ENCODE measurements at places on chromosomes 6 and 20.

DNA sequence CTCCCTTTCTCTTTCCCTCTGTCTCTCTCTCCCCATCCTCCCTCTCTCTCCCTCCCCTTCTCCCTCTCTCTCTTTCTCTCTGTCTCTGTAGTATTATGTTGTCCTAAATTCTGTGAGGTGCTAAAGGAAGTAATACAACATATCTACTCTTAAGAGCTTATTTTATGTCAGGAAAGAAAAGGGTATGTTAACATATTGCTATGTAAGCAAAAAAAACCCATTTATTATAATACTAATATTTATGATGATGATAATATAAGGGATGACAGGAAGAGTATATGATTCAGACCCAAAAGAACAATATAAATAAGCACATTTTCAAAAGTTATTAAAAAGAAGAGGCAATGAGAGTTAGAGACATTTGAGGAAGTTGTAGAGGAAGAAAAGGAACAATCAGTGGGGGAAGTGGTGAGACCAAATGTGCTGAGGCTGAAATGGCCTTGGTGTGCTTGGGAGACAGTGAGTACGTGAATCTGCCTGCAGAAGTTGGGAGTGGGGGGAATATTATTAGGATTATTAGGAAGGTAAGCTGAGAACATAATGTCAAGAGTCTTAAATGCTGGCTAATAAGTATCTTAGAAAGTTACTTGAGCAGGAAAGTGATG is 303.6 kb upstream of the FERMT1 start:
- DNase-seq: no peak

DNA sequence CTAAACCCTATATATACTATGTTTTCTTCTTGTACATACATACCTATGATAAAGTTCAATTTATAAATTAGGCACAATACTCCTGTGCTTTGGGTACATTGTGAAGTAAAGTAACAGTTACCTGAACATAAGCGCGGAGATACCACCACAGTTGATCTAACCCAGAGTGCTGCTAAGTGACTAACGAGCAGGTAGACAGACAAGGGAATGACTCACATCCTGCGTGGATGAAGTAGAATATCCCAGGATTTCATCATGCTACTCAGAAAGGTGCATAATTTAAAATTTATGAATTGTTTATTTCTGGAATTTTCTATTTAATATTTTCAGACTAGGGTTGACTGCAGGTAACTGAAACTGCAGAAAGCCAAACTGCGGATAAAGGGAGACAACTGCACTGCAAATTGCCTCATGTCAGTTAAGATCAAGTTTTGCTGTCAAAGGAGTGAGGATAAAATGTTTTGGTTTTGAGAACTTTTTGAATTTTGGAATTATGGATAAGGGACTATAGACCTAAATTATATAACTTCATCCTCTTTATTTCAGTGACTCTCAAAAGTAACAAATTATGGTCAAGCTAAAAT is 14.4 kb downstream of the MKKS start:
- DNase-seq: no peak

DNA sequence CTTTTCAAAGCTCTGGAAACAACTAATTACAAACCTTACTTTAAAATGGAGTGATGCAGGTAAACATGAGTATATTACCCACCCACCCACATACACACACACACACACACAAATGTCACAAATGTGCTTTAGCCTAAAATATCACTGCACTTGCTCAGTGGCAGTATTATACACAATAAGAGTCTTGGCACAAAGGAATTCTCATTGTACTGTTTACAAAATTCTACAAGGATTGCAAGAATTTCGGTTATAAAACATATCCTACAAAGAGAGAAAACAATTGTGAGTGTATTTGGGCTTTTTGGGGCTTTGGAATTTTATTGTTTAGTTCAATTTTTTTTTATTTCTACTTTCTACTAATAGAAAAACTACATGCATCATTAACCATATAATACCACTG is 113.2 kb upstream of the BEND6 start:
- no peak for DNase-seq

DNA sequence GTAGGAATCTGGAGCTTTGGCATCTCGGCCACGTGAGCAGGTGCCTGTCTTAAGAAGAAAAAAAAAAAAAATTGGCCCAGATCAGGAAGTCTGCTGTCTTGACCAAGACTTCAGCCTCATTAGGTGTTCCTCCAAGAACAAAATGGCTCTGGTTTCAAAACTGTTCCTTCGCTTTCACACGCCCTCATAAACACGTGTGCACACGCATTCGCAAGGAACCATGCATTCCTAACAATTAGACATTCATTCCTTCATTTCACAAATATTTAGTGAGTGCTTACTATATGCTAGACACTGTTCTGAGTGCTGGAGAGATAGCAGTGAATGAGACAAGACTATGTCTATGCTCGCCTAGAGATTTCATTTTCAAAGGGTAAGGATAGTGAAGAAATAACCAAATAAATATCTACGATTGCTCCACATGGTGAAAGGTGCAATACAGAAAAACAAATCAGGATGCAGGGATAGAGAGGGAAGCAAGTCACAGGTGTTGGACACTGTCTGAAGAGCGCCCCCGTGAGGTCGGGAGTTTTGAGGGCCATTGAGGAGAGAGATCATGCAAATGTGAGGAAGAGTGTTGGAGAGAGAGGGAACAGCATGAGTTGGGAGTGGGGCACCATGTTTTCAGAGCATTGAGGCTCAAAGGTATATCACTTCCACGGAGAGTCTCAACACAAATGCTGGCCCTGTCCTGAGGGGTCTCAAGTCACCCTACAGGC is 53.3 kb downstream of the CCDC170 start:
- DNase-seq: no peak

GRCh38 chr20:1272368-1273100 is 6.4 kb downstream of the SNPH start:
- DNase-seq: no peak

DNA sequence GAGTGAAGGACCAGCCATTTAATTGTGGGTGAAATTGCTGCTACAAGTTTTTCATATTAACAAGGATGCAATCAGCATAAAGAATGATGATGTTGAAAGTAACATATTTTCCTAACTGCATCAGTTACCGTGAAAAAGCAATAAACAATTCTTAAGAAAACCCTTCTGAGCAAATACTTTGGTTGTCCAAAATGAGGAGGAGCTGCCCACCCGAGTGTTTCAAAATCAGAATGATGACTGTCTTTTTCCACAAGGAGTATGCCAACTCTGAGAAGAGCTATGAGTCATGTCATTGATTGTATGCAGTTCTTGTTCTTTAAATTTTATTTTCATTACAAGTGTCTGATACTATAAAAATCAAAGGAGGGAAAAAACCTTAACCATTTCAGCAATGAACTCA is 470.5 kb downstream of the COL12A1 start:
- no peak for DNase-seq

- no peak for DNase-seq
These were observed 116.0 kb downstream of the SYCP2 start for GRCh38 chr20:59817406-59817805.

DNA sequence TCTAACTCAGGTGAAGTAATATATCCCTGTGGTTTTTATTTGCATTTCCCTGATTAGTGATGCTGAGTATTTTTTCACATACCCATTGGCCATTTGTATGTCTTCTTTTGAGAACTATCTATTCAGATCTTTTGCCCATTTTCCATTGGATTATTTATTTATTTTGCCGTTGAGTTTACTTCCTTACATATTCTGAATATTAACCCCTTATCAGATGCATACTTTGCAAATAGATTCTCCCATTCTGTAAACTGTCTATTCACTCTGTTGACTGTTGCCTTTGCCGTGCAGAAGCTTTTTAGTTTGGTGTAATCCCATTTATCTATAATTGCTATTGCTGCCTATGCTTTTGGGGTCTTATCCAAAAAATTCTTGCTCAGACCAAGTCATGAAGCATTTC is 336.9 kb downstream of the BTBD9 start:
- no peak for DNase-seq

DNA sequence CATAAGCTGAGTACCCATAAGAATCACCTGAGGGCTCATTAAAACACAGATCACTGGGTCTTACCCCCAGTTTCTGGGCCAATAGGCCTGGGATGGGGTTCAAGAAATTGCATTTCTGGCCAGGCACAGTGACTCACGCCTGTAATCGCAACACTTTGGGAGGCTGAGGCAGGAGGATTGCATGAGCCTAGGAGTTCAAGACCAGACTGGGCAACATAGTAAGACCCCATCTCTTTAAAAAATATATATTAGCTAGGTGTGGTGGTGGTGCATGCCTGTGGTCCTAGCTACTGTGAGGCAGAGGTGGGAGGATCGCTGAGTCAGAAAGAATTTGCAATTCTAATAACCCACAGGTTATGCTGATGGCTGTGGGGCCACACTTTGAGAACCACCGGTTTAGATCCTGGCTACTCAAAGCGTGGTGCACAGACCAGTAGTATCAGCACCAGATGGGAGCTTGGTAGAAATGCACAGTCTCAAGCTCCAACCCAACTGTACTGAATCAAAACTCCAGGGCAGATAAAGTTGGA is 2.0 kb downstream of the CCM2L start:
- no peak for DNase-seq

- DNase-seq: no peak
These were observed 206.0 kb downstream of the HAO1 start for GRCh38 chr20:7734216-7734615.

GRCh38 chr6:6586671-6587526 is 1.6 kb upstream of the LY86 start:
- DNase-seq: no peak

GRCh38 chr20:19115581-19115980 is 96.9 kb upstream of the SLC24A3 start:
- DNase-seq: no peak

GRCh38 chr6:155084431-155085123 is 89.5 kb downstream of the TIAM2 start:
- no peak for DNase-seq

- peak; percentile 22 for DNase-seq
These were observed 17.6 kb downstream of the PLAGL2 start for GRCh38 chr20:32189691-32190615.

- no peak for DNase-seq
These were observed 51.5 kb upstream of the NXT1 start for GRCh38 chr20:23298926-23299672.

GRCh38 chr6:82614518-82614917 is 250.9 kb downstream of the TPBG start:
- no peak for DNase-seq

- no peak for DNase-seq
These were observed 619.0 kb downstream of the FRK start for GRCh38 chr6:115441651-115442050.

- peak; percentile 74 for DNase-seq
These were observed 19.5 kb upstream of the UBE2J1 start for GRCh38 chr6:89371849-89372505.

GRCh38 chr6:76790045-76790796 is 673.1 kb downstream of the HTR1B start:
- no peak for DNase-seq

DNA sequence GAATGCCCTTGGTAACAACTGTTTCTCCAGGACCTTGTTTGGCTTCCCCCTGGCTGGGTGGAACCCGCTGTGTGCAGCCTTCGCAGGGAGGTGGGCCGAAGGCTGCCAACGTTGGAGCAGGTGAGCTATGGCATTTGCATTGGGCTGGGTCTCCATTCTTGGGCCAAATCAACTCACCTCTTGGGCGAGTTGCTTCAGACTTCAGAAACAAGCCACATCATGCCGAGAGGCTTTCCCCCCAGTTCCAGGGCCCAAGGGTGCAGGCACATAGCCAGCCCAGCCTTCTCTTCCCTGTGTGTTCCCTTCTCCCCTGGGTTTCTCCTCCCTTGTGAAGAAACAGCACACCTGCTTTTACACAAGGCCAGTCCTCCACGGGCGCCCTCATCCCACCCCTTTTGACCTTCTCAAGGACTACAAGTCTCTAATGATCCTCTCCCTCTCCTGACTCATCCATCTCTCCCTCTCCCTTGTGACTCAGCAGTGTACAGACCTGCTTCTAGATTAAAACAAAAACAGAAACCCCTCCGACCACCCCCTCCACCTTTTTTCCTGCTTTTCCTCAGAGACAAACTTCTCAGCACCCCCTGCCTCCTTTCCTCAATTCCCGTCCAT is 41.6 kb downstream of the FAM209B start:
- DNase-seq: no peak

- no peak for DNase-seq
These were observed 413.5 kb downstream of the CDC5L start for GRCh38 chr6:44800784-44801592.

DNA sequence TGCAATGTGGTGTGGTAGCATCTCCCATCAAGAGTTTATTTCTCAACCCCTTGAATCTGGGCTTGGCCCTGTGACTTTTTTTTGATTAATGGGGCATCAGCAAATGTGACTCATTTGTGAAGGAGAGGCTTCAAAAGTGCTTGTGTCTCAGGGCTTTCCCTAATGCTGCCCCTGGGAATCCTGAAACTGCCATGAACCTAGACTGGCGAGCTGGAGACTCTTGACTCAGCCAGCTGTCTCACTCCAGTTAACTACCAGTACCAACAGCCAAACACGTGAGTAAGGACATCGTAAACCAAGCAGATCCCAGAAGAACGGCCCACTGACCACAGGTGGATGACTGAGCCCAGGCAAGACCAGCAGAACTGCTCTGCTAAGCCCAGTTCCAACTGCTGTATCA is 72.8 kb upstream of the ADTRP start:
- DNase-seq: no peak

DNA sequence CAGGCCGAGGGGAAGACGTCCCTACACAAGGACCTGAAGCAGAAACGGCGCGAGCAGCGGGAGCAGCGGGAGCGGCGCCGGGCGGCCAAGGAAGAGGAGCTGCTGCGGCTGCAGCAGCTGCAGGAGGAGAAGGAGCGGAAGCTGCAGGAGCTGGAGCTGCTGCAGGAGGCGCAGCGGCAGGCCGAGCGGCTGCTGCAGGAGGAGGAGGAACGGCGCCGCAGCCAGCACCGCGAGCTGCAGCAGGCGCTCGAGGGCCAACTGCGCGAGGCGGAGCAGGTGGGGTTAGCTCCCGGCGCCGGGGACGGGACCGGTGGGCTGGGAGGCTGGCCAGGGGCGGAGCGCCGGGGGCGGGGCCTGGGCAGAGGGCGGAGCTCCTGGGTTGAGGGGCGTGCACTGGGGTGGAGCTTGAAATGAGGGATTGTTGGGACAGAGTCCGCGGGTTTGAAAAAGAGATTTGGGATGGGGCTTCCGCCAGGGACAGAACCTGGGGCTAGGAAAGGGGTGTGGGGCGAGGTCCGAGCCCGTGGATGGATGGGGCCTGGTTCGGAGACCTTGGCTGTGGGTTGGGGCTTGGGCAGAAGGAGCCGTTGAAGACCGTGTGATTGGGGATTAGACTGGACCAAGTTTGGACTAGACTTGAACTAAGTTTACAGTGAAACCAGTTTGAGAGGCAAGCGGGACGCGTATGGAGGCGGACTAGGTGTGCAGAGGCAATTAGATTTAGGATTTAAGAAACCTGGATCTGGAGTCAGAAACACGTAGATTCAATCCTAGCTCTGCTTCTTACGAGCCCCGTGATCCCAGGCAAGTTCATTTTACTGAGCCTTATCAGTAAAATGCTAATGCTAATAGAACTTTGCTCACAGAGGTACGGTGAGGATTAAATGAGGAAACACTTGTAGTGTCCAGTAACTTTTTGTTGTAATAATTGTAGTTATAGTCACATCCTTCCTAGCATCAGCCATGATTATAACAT is 20.9 kb downstream of the DEF6 start:
- DNase-seq: no peak

- no peak for DNase-seq
These were observed 92.7 kb upstream of the DTNBP1 start for GRCh38 chr6:15755526-15755925.

- no peak for DNase-seq
These were observed 28.6 kb downstream of the MAPK14 start for GRCh38 chr6:36056178-36056577.

Measured in CD4-positive, alpha-beta T cell treated with Interleukin-4 for 4 hours (primary cell).